ENCODE measurements at places on chromosomes 12 and 14.
A peak's percentile ranks its signal among the peaks of the same experiment; 100 is the strongest.

DNA sequence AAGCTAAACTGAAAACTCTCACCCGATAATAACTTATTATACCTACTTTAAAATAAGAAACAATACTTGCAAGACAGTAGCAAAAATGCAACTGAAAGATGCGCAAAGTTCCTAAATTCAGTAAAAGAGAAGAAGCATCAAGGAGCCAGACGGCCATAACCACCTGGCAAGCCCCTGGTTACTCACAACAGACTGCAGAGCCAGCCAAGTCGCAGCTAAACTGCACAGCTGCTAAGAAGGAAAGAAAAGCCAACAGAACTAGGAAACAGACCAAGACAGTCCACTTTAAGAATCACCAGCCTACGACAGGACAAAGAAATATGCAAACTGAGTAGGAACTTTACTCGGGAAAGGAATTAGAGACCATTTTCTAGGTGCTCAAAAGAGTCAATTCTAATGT lies 127.9 kb downstream of the TMTC1 start:
- DNase-seq = peak; percentile 34

GRCh38 chr12:29889737-29890136 lies 106.0 kb upstream of the TMTC1 start:
- peak; percentile 69 for DNase-seq

DNA sequence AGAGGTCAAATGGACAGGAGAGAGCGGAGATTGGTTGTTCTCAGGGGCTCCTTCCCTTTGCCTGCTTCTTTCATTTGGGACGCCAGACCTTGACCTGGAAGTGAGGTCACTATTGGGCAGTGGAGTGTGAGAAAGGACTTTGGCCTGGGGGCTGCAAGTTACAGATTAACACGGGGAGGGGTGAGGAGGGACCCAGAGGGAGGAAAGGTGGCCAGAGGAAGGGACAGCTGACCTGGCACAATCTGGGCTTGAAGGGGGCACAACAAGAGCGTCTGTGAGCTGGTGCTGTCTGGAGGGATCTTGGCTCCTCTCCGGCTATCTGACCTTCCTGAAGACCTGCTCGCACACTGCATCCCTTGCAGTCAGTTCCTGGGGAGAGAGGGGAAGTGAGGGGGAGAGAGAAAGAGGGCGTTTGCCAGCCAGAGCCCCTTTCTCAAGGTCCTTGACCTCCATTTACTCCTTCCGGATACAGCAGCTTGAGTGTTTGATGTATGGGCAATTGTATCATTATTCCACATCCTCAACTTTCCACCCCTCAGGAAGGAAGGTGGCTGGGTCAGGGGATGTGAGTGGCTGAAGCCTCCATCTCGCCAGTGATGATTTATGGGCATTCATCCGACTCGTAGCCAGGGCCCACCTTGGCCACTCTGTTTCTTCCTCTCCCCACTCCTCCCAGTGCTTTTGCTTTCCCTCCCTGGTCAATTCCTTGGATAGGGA lies 4.7 kb downstream of the RBP5 start:
- no peak for DNase-seq

GRCh38 chr12:75822416-75822815 lies 209.2 kb downstream of the PHLDA1 start:
- DNase-seq = no peak

DNA sequence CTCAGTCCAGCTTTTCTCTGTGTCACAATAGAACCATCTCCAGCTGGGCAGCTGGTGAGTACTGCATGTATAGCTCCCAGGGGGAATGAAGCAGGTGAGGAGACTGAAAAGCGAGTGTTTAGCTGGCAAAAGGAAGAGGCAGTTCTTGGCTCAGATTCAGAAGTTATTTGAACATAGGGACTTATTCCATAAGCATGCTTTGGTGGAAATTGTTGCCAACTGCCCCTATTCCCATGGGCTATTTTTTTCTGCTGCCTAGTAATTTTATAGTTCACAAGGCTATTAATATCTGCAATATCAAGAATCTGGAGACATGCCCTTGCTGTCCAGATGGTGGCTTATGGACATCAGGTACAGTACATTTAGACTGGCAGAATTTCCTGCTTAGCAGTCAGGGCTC lies 1112.7 kb downstream of the LRFN5 start:
- no peak for DNase-seq

DNA sequence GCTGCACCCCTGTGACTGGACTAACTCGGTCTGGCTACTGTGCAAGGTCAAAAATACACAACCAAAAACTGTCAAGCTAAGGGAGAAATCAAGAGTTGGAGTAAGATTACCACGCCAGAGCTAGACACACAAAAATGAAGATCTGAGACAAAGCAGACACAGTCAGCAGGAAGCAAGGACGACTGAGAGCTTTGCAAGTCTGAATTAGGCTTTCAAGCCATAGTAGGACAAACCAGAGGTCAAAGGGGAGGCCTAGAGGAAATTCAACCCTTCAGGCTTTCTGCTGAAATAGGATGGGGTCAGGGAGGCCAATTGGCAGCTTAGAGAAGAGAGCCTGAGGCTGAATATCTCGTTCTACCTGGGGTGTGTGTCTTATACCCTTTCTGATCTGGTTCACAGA lies 117.3 kb downstream of the LLPH start:
- no peak for DNase-seq

DNA sequence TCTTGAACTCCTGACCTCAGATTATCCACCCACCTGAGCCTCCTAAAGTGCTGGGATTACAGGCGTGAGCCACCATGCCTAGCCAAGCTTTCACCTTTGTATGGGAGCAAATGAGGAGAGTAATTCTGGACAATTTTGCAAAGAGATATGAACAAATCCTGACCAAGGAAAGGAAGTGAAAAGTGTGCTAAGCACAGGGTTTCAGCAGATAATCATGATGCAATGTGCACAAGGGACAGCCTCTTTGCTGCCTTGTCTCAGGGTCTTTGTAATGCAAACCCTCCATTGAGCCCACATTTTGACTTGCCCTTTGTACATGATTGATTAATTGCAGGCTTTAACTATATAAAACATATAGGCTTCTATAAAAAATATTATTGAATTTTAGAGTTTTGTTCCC lies 9.2 kb upstream of the PYGL start:
- no peak for DNase-seq

DNA sequence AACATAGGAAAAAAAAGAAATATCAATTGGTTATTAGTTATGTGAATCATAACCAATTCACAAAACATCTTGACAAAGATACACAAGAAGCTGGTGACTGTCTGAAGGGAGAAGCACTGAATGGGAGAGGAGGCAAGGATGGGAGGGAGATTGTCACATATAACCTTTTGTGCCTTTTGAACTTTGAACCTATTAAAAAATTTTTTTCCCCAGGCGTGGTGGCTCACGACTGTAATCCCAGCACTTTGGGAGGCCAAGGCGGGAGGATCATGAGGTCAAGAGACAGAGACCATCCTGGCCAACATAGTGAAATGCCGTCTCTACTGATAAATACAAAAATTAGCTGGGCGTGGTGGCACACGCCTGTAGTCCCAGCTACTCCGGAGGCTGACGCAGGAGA lies 12.6 kb downstream of the DYNLL1 start:
- no peak for DNase-seq

- DNase-seq = peak; percentile 87
Measured at GRCh38 chr14:63174760-63175191, 29.5 kb upstream of the RHOJ start.

DNA sequence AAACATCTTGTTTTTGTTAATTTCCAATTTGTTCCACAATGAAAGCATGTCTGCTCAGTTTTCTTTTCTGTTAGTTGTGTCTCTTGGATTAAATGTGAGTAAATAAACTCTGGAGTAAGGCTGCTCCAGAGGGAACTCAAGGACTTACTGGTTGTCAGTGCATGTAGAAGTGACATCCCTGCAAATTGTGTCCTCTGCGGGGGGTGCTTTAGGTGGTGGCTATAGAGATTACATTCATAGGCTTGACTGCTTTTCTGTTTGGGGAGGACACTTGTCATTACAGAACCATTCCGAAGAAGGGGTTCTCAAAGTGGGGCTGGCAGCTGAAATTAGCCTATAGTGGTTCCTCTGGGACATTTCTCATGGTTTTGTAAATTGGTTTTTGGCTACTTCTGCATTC lies 8.8 kb downstream of the TMTC2 start:
- no peak for DNase-seq

- DNase-seq = no peak
Measured at GRCh38 chr14:99356031-99356608, 84.1 kb upstream of the BCL11B start.

DNA sequence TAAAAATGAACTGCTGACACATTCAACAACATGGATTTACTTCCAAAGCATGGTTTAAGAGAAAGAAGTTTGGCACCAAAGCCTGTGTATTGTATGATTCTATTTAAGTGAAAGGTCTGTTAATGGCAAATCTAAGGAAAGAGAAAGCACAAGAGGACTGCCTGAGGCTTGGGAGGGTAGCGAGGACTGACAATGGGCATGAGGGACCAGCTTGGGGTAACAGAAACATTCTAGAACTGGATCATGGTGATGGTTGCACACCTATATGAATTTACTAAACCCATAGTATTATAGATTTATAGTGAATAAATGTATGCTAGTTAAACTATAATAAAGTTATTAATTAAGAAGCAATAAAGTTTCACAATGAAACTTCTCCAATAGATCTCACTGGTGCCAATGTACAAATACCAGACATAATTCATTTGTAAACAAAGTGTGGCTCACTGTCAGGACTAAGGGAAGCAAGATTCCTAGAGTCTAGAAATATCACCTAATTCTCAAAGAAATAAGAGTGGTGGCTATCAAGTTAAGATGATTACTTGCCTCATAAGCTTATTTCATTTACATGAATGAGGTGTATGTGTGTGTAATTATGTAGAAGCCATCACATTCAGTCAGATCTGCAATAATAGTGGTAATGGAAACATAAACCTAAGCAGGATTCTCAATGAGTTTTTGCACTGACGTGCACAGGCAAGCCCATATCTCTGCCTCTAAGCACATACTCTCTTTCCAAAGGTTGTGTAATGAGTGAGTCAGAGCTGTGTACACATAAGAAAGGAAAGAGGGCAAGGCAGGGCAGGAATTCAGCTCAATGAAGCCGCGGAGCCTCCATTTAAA lies 353.4 kb downstream of the KCNH5 start:
- peak; percentile 98 for DNase-seq

GRCh38 chr14:77470224-77470870 lies 12.5 kb downstream of the AHSA1 start:
- no peak for DNase-seq

DNA sequence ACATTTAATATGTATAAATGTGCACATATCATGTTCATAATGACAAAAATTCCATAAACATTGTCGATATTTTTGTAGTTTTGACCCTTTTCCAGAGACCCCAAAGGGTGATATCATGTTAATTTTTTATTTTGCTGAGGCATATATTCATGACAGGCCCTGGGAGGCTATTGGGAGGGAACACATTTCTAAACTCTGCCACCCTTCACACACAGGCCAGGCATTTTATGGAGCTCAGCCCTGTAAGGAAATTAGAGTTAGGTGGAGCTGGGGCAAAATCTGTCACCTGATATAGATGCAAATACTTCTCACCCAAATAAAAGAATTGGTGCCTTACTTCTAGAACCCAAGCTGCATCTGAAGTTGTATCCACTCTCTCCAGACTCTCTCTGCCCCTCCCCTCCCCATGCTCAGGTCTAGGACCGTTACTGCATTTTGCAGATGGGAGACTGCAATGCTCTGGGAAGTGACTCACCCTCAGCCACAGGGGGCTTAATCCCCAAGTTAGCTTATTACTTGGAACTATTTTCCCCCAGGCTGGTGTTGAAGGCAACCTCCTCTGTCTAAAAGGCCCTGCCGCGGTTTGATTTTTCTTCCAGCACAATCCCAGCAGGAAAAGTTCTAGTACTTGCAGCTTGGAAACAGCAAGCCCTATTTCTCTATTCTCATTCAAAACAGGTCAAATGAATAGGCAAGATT lies 238.9 kb downstream of the EMP1 start:
- no peak for DNase-seq

GRCh38 chr14:104792945-104793702 lies 2.4 kb downstream of the AKT1 start:
- DNase-seq = no peak

DNA sequence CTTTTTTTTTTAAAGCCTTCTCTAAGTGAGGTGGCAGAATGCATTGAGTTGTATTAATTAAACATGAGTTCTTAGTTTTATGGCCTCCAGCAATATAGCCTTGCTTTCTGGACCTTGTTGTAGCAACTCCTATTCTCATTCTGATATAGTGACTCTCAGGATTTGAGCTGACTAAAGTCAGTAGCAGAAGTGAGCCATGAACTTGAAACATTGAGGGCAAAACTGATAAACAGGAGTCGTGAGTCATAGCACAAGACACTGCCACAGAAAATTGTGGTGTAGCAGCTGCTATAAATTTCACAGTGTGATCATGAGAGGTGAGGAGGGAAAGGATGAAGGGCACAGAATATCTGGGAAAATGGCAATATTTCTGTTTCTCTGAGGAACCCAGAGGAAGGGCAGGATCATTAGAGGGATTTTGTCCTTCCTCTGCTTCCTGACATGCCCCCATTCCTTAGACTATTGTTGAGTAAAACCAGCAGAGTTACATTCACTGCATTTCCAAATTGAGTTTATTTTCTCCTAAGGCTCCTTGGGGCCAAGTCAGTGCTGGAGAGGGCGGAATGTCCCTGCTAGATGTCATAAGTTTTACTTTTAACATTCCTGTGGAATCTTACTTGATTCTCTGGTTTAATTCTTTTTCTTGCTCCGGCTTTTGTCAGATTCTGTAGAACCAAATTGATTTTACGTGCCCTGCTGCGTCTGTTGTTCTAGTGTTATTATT lies 7.5 kb downstream of the KLRG1 start:
- DNase-seq = peak; percentile 1

- peak; percentile 72 for DNase-seq
Measured at GRCh38 chr14:70317969-70318634, 41.4 kb downstream of the COX16 start.

GRCh38 chr14:29650554-29651269 lies 276.9 kb downstream of the PRKD1 start:
- DNase-seq = no peak

DNA sequence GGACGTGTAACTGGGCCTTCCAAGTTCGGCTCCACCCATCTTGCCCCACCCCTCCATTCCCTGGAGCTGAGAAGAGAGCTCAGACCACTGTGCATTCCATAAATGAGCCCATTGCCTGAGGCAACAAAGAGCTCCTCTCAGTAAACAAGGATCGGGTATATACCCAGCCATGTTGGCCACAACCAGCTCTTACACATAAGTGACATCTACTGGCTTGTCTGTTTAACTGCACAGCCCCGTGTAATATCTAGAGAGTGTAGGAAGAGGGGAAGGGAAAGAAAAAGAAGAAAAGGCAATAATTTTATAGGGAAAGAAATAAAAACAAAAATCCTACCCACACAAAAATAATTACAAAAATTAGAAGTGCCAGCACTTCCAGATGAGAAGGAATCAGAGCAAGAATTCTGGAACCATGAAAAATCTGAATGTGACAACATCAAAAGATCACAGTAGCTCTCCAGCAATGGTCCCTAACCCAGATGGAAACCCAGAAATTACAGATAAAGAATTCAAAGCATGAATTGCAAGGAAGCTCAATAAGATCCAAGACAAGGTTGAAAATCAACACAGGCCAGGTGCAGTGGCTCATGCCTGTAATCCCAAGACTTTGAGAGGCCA lies 308.1 kb downstream of the RPAP3 start:
- peak; percentile 84 for DNase-seq

GRCh38 chr12:124609041-124609989 lies 41.9 kb upstream of the NCOR2 start:
- DNase-seq = peak; percentile 65
